ENCODE measurements at places on chromosomes 6 and 20.
A peak's percentile ranks its signal among the peaks of the same experiment; 100 is the strongest.

DNA sequence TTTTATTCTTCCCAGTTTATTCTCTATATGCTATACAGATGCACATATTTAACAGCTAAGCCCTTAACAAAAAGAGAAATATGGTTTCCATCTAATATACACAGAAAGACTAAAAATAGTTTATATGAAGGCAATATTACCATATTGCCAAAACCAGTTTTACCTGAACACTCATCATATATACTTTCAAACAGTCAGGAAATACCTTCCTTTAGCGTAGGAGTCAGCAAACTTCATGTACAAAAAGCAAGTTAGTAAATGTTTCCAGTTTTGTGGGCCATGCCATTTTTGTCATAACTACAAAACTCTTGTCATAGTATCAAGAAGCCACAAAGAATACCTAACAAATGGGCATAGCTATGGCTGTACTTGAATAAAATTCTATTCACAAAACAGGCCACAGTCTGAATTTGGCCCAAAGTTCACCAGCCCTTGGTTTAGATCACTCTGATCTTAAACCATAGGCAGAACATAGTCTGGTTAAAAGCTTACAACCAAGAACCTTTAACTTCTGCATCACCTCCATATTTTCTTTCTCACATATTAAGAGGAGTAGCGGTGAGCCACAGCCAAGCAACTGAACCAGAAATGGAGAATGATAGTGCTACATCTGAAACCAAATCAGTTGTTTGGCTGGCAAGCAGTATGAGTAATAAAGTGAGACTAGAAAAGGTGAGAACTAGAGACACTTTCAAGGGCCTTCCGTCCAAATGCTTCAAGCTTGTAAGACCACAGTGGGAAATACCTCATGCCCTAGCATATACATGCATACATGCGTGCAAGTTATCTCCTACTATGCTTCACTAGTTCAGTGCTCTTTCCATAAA, 116.6 kb downstream of the PTPRK start:
- no peak for DNase-seq

DNA sequence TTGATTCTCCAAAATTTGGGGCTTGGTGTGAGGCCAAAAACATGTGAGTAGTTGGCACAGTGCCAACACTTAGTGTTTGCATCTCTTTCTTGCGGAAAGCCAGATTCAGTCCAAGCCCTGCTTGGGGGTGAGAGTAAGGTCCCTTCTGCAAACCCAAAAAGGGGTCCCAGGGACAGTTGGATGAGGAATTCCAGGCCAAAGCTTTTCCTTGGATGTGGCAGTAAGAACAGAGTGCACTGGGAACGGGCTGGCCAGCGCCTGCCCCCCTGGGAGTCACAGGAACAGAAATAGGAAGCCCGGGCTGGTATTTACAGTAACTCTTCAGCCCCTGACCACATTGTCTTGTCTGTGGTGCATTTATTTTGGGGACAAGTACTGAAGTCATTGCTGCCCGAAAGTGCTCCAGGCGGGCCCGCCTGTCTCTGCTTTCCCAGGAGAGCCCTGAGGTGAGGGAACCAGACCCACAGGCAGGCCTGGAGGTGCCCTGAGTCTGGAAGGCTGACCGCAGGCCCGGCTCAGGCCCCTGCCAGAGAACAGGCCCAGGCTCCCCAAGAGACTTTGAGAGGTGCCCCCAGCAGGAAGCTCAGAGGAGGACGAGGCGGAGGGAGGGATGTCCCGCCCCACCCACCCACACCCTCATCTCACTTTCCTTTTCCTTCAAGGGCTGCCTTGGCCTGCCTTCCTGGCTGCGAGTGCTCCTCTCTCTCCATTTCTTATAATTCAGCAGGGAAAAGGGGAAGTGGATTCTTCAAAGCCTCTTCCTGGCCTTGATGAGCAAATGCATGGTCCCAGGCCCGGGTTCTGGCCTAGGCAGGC, 218.4 kb downstream of the MAFB start:
- DNase-seq = no peak

- DNase-seq = no peak
Observed at GRCh38 chr20:57977569-57977968, 250.9 kb downstream of the ANKRD60 start.

- no peak for DNase-seq
Observed at GRCh38 chr6:6556161-6556737, 32.3 kb upstream of the LY86 start.

DNA sequence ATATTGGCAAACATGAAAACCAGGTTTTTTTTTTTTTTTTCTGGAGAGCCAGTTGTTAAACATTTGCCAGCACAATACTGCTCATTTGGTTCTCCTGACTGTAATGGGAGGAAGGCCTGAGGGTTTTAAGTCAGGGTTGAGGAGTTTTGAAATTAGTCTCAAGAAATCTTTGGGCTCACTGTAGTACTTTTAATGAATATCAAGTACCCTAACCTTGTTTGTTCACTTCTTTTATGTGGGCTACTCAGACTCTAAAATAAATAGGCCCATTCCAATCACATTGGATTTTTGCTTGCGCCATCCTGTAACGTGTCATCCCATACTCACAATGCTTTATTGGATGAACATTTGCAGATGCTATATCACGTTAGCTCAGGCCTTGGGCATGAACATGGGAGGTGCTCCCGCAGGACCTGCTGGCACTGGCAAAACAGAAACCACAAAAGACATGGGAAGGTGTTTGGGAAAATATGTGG, 146.9 kb downstream of the DNAH8 start:
- DNase-seq = no peak

DNA sequence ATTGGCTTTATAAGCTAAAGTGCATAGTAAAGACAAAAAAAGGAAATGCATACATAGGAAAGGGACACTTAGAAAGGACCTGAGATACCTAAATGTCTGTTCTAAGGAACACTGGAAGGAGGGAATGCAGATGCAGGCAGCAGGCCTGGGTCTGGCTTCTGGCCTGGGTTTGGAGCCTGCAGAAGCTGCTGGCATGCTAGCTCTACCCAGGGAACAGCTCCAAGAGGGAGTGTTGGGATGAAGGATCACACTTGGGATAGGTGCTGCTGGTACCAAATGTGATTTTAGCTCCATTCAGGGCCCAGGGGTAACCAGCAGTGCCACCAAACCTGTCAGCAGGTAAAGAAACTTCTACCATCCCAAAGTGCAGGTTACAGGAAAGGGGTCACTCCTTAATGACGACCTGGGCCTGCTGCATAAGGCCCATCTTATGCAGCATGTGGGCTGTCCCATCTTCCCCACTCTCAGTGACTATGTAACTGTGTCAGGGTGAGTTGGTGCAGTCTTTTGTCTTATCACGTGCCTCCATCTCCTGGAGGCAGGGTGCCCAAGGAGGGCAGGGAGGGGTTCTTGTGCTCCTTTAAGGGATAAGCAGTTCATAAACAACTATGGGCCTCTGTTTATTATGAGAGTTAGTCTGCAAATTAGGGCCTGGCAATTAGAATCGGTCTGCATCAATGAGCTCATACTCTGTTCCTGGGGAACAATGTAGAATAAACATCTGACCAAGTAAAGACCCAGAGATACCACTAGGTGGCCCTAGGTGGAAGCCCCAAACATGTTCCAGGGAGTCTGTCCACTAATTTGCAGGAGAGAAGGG, 26.9 kb downstream of the DDX27 start:
- peak; percentile 46 for DNase-seq

DNA sequence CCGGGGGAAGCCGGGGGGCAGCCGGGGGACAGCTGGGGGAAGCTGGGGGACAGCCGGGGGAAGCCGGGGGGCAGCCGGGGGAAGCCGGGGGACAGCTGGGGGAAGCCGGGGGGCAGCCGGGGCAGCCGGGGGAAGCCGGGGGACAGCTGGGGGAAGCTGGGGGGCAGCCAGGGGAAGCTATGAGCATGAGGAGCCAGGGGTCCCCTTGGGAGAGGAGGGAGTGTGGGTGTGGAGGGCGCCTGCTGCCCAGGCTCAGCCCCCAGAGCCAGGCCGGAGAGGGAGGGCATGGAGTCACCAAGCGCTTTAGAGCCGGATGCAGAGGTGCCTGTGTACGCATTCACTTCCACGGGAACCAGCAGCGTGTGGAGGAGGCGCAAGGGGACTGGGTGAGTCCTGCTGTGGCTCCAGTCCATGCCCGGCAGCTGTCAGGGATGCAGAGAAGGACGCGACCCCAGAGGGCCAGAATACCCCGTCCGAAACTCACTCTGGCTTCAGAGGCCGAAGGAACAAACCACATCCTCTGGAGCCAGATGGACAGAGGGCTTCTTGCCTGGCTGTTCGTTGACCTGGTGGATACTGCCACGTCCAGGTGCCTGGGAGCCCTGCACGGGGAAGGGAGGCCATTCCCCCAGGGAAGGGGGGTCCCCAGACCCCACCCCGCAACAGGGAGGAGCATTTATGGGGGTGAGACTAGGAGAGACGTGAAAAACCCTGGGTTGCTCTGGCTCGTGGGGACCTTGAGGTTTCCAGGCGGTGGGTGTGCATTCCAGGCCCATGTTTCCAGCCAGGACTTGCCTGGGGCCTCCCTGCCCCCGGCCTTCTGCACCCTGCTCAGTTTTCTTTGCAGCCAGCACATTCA, 26.5 kb upstream of the DACT2 start:
- DNase-seq = no peak

GRCh38 chr20:3171391-3172125, 1.8 kb downstream of the LZTS3 start:
- DNase-seq = no peak

- no peak for DNase-seq
Observed at GRCh38 chr20:57536771-57537724, 12.1 kb upstream of the CTCFL start.

DNA sequence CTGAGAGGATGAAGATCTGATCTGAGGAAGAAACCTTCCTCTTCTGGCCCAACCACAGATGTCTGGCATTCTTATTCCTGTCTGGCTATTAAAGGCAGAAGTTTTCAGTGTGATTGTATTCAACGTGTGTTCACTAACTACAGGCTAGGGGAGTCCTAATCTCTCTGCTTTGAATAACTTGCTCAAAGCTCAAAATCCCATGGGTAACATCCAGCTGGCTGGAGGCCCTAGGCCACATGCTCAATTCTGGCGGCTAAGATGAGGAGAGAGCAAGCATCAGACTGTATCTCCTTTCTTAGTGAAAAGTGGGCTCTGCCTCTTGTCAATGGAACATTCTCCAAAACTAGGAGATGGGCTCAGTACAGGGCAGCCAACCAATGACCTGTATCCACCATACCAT, 478.0 kb downstream of the KIF16B start:
- no peak for DNase-seq

DNA sequence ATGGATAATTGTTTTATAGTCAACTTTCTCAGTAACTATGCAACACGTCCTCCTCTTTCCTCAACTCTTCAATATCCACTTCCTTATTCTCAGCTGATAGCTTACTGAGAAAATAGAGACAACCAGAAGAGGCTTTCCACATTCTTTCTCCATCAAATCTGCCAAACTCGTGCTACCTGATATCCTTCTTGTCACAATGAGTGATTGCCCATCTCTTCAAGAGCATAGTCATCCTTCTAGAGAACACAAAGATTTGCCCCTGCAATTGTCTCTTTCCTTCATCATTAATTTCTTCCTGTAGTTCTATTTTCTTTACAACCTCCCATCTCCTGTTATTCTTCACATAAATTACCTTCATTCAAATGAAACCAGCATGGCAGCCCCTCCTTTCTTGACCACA, 75.9 kb upstream of the RGS17 start:
- DNase-seq = no peak
